K562 (cell line): ENCODE measurements at places on chromosomes 1 and 21. TPM values are rescaled to one million over a fixed set of nuclear protein-coding genes. Genes with fewer than 3 reads are reported as not detected.

- DNase-seq, result no peak
Measured at GRCh38 chr21:42203321-42203720, 15.6 kb upstream of the ABCG1 start.

GRCh38 chr21:44552681-44553080, 1.4 kb upstream of the KRTAP10-2 start:
- no peak for DNase-seq

GRCh38 chr1:31977385-31978131, 36.1 kb upstream of the KHDRBS1 start:
- DNase-seq, result peak; percentile 68

DNA sequence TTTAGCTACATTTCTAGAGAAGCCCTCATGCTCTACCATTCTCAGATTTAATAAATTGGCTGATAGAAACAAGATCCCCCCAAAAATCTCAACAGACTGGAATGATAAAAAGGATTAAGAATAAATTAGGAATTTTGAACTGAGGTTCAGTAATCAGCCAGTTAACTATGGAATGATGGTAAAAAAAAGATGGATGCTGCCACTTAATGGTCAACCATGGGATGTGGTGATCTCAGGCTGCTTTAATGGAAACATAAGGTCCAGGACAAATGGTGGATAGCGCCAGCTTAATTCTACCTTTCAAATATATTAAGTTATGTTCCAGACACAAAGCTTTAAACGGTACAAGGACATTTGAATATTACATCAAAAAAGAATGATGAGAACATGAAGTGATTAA, 49.9 kb downstream of the CCN1 start:
- no peak for DNase-seq

GRCh38 chr1:101044259-101044658, 18.7 kb upstream of the DPH5 start:
- DNase-seq, result no peak

DNA sequence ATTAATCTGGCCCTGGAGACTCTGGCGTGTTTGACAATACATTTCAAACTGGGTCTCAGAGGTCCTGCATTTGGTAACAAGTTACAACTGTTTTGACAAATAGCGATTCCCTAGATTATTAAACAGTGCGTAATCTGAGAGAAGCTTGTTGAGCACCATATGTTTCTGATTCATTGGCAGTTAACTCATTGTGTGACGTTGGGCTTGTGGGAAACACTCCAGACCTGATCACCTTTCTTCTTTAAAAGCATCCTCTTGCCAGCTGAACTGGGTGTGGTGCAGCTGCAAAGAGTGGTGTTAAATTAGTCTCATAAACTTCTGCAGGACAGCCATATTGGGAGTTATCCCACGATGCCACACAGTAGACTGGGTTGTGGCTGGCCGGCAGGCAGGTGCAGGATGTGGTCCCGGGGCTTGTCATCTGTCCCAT, 82.7 kb downstream of the CDC7 start:
- DNase-seq, result no peak

GRCh38 chr1:48943826-48944225, 167.1 kb upstream of the BEND5 start:
- DNase-seq, result no peak

GRCh38 chr1:162315673-162316072, 61.0 kb downstream of the SPATA46 start:
- DNase-seq, result no peak

GRCh38 chr1:194959795-194960194, 1648.4 kb downstream of the KCNT2 start:
- DNase-seq, result no peak

DNA sequence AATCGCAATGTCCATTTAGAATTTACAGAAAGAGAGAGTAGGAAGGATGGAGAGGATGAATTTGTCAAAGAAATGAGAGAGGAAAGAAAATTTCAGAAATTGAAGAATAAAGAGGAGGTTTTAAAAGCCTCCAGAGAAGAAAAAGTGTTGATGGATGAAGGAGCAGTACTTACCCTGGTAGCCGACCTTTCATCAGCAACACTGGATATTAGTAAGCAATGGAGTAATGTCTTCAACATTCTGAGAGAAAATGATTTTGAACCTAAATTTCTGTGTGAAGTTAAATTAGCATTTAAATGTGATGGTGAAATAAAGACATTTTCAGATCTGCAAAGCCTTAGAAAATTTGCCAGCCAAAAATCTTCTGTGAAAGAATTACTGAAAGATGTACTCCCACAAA, 12.5 kb downstream of the L1TD1 start:
- DNase-seq, result no peak

- DNase-seq, result no peak
Measured at GRCh38 chr1:217919683-217920388, 288.7 kb downstream of the SPATA17 start.

DNA sequence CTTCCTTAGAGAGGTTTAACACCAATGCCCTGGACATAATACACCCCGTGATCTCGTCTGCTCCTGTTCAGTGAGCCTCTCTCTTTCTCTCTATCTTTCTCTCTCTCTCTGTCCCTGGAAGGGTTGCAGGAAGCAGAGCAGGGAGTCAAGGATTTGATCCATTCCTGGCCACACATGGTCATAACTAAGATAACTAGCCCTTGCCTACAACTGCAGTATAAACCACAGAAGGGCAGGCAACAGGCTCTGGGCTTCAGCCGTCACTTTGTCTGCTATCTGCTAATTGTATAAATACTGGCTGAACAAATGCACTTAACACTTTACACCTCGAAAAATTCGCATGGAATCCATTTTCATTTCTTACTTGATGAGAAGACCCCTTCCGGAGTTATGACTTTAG, 357.5 kb upstream of the RUNX1 start:
- DNase-seq, result no peak

DNA sequence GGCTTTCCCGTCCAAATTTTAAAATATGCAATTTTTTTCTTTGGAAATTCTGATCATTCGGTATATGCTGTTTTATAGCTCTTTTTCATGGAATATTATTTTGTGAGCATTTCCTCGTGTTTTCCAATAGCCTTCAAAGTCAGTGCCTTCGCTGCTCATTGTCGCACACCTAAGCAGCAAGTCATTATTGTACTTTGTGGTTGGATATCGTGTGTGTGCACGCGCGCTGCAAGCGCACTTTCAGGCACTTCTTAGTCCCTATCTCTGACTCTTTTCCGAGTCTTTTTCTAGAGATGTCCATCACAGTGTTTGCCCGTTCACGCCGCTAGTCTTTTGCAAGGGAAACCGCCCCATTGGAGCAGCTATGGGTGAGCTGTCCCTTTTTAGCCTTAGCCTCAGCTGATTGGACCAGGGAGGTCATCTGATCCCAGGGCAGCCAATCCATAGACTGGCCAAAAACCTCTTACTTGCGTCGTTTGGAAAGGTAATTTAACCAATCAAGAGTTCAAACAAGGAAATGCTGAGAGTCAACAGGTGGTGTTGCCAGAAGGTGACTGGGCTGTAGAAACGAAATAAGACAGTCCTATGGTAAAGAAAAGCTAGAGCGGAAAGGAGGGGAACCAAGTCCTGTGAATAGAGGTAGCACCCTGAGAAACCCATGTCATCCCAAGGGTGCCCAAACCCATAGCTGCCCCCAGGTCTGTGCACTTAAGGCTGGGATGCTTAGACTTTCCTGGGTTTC, 710 bp upstream of the HYI start:
- peak; percentile 77 for DNase-seq

DNA sequence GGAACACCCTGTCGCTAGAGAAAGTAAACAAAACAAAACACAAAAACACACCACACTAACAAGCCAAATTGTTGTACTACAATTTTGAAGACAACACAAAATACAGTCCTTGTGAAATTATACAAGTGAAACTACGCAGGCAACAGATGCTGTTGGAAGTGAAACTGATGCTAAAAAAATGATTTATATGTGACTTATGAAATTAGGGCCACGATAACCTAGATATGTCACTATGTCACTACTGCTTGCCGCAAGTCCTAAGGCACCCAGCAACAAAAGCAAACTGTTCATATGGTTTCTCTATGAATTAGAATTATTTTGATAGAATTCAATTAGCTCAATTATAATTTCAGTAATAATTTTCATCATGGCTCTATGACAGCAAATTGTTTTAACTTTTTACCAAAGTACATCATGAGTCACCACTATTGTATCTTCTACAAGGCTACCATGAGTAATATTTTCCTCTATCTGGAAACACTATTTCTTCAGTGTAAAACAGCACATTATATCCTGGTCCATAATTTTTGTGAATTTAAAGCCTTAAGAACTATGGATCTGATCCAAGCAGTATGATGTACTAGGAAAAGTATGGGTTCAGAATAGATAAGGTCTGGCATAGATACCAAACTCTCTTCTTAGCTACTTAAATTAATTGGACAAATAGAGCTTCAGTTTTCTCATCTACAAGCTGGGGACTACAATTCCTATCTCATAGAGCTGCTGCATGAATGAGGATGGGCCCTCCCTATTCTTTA, 216.3 kb downstream of the COL11A1 start:
- DNase-seq, result no peak

DNA sequence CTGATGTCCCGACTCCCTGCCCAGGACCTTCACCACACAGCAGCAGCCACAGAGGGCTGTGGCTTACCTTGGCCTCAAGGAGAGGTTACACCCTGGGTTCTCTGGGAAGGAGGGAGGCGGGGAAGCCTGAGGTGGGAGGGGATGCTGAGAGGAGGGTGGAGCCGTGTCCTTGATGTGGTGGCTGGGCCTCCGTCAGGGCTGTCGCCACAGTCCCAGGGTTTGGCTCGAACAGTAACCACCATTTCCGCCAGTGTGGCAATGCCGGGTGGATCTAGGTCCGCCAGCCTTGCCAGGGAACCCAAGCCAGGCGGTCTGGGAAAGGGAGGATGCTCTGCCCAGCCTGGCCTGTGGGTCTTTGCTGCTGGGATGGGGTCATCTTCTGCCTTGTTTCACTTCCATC, 18.4 kb upstream of the CDCA8 start:
- peak; percentile 39 for DNase-seq

GRCh38 chr1:171899838-171900237, 58.5 kb downstream of the DNM3 start:
- DNase-seq, result no peak

The PTGFR gene
- total RNA-seq, result 0.04 TPM in 1 of 2 replicates, not detected in the other

The DMRTA2 gene
- not detected in 2 replicates for total RNA-seq

The ADORA3 gene
- not detected in 2 replicates for total RNA-seq

The CFHR3 gene
- total RNA-seq, result 0.16 and 0.47 TPM in 2 replicates

The URB1 gene
- 51.9 and 53.6 TPM in 2 replicates for total RNA-seq

The CAMK1G gene
- not detected in 2 replicates for total RNA-seq

The XKR8 gene
- total RNA-seq, result 2.5 and 2.8 TPM in 2 replicates

The HNRNPCL2 gene
- total RNA-seq, result not detected in 2 replicates
